ENCODE measurements at places on chromosomes 12 and 14.

GRCh38 chr12:91023326-91024004 lies 18.7 kb upstream of the EPYC start:
- DNase-seq: no peak

DNA sequence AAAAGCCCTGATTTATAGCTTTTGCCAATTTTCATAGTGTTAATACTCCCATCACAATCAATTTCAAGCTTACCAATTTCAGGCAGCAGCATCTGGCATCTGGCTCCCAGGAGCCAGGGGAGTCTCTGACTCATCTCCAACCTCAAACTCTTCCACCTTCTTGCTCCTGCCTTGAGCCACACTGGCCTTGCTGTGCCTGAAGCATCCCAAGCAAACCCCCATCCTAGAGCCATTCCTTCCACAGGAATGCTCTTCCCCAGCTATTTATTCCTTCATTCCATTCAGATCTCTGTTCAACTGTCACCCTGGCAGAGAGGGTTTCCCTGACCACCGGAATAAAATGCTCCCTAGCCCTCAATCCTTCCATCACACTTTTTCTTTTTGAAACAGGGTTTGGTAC lies 13.9 kb upstream of the PPP1CC start:
- DNase-seq: no peak

DNA sequence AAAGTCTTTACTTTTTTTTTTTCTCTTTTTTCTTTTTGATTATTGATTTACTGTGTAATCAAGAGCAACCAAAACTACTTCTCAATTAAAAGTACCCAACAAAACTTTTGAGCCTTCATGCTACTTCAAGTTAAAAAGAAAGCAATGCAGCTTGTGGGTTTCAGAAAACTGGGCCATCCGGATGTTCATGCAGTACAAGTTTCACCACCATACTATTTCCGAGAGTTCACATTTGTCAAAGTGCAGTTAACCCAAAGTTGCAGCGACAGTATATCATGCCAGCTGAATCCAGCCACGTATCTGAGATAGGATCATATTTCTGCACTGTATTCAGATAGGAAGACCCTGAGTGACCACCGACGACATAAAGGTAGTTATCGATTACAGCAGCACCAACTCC lies 33.0 kb downstream of the KLHL28 start:
- no peak for DNase-seq

- no peak for DNase-seq
Measured at GRCh38 chr12:131290255-131290959, 336.7 kb downstream of the ADGRD1 start.

DNA sequence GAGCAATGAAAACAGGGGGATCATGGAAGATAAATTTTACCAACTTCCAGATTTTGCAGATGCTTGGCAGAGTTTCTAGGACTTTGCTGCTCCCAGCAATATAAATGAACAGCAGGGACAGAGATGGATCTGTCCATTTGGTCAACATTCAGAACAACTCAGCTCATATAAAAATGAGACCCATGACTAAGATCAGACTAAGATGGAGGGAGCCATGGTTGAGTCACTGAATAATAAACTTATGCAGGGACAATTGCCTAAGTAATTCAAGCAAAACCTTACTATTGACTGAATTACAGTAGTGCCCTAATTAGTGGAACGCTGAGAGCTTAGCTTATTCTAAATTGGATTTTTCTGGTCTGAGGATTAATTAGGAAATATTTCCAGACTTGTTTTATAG lies 205.1 kb downstream of the SLC5A8 start:
- no peak for DNase-seq

DNA sequence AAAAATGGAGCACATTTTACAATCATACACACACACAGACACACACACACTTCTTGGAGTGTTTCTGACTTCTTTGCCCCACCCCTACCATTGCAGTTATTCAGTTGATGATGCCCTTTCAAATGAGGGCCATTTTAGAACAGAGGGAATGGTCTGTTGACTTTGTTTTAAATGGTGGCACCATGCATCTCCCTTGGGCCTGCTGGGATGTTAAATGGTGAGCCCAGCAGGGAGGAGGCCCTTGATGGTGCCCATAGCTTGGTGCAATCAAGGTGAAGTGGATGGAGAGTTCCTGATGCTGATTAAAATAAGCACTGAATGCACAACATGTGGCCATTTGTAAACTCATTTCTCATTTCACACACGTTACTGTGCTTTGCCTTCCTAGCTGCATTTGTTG lies 13.3 kb downstream of the C12orf75 start:
- no peak for DNase-seq

DNA sequence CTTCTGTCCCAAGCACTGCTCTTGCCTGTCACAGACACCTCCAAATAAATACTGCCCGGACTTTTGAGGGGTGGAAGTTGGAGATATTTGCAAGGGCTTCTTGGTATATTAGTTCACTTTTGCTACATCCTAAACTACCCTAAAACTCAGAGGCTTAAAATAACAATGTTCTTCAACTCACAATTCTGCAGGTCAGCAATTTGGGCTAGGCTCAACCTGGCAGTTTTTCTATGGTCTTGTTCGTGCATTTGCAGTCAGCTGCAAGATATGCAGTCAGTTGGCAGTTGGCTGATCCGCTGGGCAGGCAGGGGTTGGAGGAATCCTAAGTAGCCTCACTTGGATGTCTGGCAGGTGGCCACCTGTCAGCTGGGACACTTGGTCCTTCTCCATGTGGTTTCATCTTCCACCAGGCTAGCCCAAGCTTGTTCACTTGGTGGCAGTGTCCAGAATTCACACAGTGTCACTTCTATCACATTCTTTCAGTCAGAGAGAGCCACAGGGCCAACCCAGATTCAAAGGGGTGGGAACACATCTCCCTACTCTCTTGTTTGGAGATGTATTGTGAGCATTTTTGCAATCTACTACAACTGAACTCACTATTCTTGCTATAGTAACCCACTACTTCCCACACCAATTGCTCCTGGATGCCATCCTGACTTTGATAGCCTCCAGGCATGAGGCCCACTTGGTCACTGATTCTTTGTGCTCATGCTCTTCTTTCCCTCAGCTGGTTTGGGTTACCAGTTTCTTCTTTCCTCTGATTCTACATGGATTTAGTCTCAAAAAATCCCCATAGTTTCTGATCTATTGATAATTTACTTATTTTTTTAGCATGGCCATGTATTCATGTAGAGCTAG lies 27.8 kb upstream of the CAPRIN2 start:
- no peak for DNase-seq

- no peak for DNase-seq
Measured at GRCh38 chr14:21867541-21867940, 193.9 kb upstream of the OR4E1 start.

DNA sequence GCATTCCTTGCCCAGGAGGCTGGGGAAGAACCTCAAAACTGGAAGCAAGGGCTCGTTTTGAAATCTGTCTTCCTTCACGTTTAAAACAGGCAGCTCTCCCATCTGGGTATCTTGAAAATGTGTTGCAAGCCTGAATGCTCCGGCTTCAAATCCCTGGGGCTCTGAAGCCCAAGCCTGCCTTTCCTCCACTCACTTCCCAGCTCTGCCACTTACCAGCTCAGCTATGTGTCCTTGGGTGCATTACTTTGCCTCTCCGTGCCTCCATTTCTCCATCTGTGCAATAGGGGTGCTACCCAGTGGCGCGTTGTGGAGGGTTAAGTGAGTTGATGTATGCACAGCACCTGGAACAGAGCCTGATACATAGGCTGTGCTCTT lies 97.6 kb downstream of the GCH1 start:
- no peak for DNase-seq

DNA sequence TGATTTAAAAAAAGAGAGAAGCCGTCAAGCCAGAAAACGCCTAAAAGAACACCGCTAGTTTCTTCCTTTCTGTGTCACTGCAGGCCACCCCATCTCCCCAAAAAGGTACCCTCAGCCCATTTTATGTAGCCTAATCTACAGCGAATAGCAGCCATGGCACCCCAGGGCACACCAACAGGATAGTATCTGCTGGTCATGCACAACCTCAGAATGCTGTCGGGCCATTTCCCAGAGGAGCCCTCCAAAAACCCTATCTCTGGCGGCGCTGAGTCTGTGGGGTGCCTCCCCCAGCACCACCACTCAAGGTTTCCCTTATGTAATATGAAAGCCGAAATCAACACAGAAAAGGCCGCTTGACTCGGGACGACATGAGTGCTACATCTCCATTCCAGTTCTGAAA lies 98.9 kb downstream of the BCL11B start:
- DNase-seq: no peak

- DNase-seq: no peak
Measured at GRCh38 chr14:82067221-82067875, 533.7 kb upstream of the SEL1L start.

GRCh38 chr14:69002069-69002468 lies 23.0 kb upstream of the ACTN1 start:
- no peak for DNase-seq

DNA sequence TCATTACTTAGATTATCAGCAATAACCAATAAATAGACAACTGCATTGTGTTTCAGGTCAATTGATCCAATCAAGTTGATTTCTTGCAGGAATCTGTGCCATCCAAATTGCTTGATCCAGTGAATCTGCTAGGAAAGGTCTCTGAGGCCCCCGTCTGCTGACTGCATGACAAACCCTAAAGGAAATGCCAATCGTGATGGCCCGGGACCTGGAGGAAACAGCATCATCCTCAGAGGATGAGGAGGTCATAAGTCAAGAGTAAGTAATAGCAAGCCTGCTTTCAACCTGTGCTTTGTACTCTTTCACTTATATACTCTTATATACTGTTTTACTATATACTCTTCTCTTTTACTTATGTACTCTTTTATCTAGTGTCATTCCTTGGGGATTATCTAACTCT lies 1.9 kb downstream of the TTLL5 start:
- DNase-seq: no peak

GRCh38 chr12:126268222-126268621 lies 1203.0 kb downstream of the AACS start:
- DNase-seq: no peak

GRCh38 chr12:94172973-94173372 lies 24.6 kb downstream of the PLXNC1 start:
- peak; percentile 89 for DNase-seq

DNA sequence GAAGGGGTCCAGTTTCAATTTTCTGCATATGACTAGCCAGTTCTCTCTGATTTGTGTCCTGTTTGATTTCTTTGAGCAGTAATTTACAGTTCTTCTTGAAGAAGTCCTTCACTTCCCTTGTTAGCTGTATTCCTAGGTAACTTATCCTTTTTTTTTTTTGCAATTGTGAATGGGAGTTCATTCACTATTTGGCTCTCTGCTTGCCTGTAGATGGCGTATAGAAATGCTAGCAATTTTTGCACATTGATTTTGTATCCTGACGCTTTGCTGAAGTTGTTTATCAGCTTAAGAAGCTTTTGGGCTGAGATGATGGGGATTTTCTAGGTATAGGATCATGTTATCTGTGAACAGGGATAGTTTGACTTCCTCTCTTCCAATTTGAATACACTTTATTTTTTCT lies 77.6 kb upstream of the NID2 start:
- DNase-seq: no peak

- no peak for DNase-seq
Measured at GRCh38 chr12:116299064-116299463, 21.6 kb upstream of the MED13L start.

DNA sequence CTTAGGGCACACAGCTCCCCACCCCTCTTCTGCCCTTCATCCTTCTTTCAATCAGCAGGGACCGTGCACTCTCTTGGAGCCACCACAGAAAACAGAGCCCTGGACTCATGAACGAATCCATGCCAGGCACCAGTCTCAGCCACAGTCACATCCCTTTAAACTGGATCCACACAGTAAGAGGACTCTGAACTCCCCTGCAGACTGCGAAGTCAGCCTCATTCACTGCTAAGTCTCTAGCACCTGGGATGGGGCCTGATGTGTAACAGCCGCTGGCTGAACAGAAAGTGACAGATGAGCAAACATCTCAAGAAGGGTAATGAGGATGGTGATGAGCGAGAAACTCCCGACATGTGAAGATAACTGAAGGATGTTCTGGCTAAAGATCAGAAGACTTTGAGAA lies 45.8 kb upstream of the IQSEC3 start:
- no peak for DNase-seq

DNA sequence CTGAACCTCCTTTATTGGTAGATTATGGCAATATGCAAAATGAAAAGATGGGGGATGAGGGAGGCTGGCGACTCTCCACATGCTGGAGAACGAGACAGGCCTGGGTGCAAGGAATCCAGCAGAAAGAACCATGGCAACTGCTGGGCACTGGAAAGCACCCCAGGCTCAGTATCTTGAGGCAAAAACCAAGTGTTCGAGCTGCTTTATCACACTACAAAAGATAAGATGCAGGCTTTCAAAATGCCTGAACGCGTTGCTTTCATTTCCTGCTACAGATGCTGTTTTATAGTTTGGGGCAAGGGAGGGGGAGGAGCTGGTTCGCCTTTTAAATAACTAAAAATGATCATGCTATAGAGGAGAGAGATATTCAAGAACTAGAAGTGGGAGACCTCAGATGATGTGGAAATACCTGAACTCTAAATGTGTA lies 38.9 kb downstream of the NIN start:
- DNase-seq: no peak

- DNase-seq: no peak
Measured at GRCh38 chr12:71999795-72000194, 61.1 kb downstream of the TPH2 start.

GRCh38 chr12:110699591-110700445 lies 10.9 kb upstream of the HVCN1 start:
- no peak for DNase-seq

DNA sequence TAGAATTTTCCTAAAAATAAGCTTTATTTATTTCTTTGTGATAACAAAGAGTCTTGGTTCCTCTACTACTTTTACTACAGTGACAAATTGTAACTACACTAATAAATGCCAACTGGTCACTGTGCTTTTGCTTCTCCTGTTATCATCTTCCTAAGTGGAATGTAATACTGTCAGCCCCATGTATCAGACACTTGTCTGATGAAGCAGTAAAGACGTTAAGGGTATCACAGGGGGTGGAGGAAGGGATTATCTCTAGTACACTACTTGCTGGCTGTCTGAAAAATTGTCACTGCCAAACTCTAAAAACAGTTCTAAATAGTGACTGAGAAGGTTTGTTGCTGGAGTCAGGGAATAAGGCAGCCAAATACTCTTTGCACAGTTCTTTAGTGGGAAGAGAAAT lies 11.3 kb downstream of the ASB8 start:
- DNase-seq: no peak

- DNase-seq: no peak
Measured at GRCh38 chr14:24761141-24761540, 127.2 kb upstream of the GZMB start.

DNA sequence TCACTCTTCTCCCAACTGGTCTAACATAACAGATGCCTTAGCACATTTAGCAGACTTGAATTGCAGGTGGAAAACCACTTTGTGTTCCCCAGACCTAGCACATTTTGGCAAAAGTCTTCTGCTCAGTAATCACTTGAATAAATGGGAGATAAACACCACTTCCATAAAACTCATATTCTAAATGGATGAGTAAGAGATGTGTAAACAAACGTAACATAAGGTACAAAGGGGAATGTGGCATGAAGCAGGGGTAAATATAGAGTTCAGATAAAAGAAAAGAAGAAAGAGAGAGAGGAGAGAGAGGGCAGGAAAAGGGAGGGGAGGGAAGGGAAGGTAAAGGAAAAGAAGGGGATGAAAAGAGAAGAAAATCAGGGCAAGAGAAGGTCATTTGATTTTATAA lies 17.0 kb upstream of the KERA start:
- DNase-seq: no peak

All from GM04503 (cell line).